Spinal cord (tissue), 10 donors: ENCODE measurements at places on chromosomes 4 and X.

DNA sequence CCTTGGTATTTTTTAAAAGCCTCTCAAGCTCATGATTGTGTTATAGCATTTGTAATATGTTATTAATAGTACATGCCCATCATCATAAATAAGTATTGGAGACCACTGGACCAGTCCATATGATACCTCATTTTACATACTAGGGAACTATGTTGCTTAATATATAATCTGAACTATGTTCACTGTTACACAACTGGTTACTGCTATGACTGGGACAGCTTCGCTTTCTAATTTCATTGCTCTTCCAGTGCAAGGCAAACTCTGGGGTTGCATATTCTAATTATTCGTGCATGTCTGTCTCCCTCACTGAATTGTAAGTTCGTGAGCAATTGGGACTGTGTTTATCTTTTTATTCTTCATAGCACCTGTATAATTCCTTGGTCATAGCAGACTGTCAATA, 330.5 kb downstream of the RAPGEF2 start:
- no peak for DNase-seq

DNA sequence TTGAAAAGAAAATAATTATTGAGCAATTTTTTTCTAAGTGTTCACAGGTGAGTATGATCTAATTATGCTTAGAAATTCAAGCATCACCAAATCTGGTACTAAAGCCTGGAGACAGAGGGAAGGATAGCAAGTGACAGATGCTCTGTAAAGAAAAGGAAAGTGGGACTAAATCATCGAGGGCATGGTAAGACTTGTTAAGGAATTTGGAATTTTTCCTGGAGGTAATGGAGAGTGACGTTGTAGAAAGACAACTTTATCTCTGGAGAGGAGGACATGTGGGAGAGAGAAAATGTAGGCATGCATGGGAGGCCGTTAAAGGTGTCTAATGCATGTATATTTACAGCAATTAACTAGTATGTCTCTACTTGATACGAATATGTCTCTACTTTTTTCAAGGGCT, 333.2 kb upstream of the ATOH1 start:
- DNase-seq = no peak

- no peak for DNase-seq
Measured at GRCh38 chr4:70392057-70392776, 5.5 kb upstream of the OPRPN start.

- DNase-seq = no peak
Measured at GRCh38 chrX:46330981-46331380, 214.2 kb downstream of the ZNF674 start.

GRCh38 chrX:70219938-70220764, 14.3 kb upstream of the AWAT1 start:
- no peak for DNase-seq

- no peak for DNase-seq
Measured at GRCh38 chr4:141810712-141811375, 174.5 kb downstream of the IL15 start.

DNA sequence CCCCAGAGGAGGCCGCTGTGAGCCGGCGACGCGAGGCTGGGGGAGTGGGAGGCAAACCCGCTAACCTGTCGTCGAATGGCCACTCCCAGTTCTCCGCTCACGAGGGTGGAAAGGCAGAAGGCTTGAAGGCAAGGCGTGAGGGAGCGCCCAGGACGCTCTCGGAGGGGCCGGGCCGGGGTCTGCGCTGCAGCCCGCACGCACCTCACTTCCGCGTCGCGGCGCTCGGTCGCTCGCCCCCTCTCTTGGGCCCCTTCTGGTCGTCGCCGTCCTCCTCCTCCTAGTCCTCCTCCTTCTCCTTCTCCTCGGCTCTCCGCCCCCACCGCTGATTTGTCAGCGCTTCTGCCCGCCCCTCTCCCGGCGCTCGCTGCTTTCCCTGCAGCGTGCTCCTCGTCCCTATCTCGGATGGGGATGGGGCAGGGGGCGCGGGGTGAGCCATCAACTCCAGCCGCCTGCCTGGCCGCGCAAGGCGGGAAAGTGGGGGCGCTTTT, at the start of gene SNCA:
TSS of gene SNCA (minus strand) at position 265 of the 488 bp plus-strand sequence. CDS start 1,494 bp downstream, outside the sequence.
- peak; percentile 96 for DNase-seq

DNA sequence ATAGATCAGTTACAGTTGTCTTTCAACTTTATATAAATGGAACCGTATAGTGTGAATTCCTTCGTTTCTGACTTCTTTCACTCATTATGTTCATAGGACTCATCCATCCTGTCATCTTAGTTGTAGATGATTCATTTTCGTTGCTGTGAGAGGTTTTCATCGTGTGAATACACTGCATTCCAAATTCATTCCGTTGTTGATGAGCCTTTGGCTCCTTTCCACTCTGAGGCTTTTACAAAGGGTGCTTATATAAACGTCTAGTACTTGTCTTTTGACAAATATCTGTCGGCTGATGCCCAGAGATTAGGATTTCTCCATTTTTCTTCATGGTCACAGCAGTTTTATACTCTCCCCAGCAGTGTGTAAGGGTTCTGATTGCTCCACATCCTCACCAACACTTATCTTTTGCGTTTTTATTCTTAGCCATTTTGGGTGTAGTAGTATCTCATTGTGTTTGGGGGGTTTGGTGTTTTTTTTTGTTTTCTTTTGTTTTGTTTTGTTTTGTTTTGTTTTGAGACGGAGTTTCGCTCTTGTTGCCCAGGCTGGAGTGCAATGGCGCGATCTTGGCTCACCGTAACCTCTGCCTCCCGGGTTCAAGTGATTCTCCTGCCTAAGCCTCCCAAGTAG, 48.6 kb downstream of the LRP2BP start:
- DNase-seq = no peak

- no peak for DNase-seq
Measured at GRCh38 chr4:64799751-64800150, 390.5 kb upstream of the TECRL start.

DNA sequence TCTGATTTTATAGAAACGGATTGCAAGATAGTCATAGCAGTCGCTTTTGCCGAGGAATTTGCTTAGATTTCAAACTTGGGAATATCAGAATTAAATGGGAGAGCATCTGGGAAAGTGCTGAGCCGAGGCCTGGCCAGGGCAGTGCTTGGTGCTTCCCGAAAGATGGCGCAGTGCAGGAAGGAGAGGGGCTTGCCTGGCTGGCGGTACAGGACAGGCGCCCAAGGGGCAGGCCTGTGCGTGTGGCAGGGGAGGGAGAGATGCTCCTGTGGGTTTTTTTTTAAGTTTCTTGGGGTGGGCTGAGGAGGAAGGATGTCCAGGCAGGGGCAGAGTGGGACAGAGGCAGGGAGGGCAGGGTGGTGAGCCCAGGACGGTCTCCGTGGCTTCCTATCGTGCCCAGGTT, 241.1 kb downstream of the AFAP1 start:
- DNase-seq = no peak

DNA sequence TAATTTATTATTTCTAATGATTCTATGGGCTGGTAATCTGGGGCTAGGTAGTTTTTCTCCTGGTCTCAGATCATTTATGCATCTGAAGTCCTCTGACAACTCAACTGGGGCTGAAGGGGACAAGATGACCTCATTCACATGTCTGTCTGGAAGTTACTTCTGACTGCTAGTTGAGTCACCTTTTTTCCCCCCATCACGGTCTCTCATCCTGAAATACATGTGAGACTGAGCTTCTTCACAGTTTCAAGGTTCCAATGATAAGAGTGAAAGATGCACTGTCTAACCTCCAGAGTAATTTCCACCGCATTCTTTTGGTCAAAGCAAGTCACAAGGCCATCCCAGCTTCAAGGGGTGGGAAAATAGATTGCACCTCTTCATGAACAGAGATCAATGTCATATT, 356.7 kb upstream of the RPS6KA3 start:
- DNase-seq = no peak

GRCh38 chr4:168076989-168077725, 15.2 kb upstream of the ANXA10 start:
- peak; percentile 81 for DNase-seq

DNA sequence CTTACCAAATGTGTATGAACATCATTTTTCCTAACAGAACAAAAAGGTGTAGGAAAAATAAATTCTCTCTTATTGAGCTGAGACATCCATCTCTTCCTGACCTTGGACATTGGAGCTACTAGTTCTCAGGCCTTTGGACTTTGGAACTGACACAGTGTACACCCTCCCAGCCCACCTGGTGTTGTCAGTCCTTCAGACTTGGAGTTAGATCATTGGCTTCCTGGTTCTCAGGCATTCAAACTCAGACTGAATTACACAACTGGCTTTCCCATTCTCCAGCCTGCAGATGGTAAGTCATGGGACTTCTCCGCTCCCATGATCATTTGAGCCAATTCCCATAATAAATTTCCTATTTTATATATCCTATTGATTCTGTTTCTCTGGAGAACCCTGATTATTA, 84.8 kb upstream of the EDNRA start:
- DNase-seq = no peak
